Fibroblast of villous mesenchyme (primary cell): ENCODE measurements at places on chromosomes 2 and 18. TPM values are rescaled to one million over a fixed set of nuclear protein-coding genes. Genes with fewer than 3 reads are reported as not detected.

- DNase-seq: peak; percentile 95
These were observed 39.0 kb downstream of the IRS1 start for GRCh38 chr2:226760412-226761194.

DNA sequence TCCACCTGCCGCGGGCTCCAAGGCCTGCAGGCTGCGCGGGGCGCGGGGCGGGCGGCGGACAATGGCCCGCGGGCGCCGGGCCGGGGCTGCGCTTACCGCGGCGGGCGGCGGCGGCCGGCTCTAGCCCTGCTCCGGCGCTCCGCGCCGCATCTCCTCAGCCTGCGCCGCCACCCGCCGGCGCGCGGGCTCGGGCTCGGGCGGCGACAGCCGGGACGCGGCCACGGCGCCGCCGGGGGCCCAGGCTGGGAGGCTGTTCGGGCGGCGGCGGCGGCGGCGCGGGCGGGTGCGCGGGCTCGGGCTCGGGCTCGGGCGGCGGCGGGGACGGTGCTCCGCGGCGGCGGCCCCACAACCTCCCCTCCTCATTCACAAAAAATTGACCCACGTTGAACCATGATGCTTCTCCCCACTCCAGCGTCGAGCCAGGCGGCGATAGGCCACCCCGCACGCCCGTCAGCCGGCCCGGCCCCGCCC lies at the start of gene HDAC4:
Gene HDAC4, minus strand, starts transcription at position 425 of the 471 bp plus-strand sequence. CDS start 48,321 bp downstream, outside the sequence.
- no peak for DNase-seq

The ABCG5 gene
- not detected in 2 replicates for total RNA-seq

DNA sequence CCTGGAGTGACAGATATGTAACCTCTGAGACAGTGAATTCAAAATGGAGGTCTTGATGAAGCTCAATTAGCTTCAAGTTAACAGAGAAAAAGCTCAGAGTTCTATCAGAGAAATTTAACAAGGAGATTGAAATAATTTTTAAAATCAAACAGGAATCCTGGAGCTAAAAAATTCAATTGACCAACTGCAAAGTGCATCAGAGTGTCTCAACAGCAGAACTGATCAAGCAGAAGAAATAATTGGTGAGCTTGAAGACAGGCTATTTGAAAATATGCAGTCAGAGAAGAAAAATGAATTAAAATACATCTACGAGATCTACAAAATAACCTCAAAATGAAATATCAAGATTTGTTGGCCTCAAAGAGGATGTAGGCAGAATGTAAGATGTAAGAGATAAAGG lies 30.4 kb upstream of the BMP10 start:
- DNase-seq: no peak

The SCN2A gene
- total RNA-seq: 2.3 and 11.7 TPM in 2 replicates

The TRPM8 gene
- not detected in 2 replicates for total RNA-seq

DNA sequence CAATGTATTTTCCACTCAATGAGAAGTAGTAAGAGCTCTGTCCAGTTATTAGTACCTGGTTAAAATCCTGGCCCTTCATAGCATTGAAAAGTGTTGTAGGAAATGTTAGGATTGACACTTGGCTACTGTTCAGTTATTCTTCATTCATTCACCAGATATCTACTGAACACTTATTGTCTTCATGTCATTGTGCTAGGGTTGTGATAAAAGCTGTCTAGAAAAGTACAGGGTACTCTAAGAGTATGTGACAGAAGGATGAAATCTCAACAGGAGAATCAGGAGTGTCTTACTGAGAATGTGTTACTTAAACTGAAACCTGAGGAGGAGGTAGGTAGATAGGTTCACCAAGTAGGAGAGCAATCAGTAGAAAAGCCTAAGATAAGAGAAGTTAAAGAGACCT lies 511.8 kb upstream of the RAB12 start:
- no peak for DNase-seq

DNA sequence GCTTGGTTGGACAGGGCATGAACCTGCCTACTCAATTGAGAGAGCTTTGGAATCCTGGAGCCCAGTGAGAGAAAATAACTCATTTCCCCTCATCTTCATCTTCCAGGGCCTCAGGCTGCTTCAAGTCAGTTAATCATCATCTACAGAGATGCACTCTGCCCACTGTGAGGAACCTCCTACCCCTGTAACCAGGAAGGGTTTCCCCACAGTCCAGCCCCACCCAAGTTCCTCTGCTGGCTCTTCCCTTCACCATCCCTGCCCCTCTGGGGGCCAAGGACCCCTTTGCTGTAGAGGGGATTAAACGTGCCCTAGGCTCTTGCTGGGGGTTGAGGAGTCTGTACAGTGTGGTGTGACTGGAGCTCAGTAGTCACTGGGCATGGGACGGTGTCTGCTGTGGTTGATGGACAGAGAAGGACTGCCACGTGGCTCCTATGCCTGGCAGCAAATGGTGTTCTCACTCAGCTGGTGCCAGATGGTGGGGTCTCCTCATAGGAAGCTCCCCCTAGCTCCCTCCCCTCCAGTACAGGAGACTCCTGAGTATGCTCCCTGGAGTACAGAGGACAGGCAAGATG lies 29.5 kb upstream of the LGALSL start:
- DNase-seq: no peak

GRCh38 chr2:160225722-160226121 lies 25.6 kb upstream of the ITGB6 start:
- no peak for DNase-seq

The AGXT gene
- not detected in 2 replicates for total RNA-seq

DNA sequence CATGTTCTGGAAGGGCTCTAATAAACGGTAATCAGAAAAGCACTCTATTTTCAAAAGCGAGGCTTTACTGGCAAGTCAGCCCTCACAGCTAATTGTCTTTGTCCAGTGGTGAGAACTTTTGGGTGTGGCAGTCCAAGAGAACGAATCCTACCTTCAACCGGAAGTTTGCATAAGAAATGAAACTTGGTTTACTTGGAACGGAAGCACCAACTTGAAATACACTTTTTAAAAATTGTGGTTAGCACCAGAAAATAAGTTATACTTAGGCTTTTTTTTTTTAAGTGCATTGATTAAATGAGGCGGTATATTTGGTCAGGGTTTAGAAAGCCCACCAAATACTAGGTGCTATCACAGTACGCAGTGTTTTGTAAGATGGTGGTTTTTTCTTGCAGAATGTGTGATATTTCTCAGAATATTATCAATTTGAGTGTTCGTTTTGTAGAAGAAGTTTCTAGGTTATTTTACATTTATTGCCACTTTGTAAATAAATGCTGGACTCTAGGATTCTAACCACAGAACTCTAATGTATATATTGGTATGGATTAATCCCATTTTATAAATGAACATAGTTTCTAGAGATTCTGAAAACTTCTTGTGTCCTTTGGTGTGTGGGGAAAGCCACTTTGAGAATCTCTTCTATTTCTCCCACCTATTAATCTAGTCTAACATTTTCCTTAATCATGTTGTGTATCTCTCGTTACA lies 1.2 kb downstream of the MYL12A start:
- DNase-seq: peak; percentile 65

GRCh38 chr2:57758686-57759085 lies 287.9 kb upstream of the VRK2 start:
- DNase-seq: no peak

GRCh38 chr2:110755491-110756078 lies 23.2 kb downstream of the ACOXL start:
- peak; percentile 23 for DNase-seq

- DNase-seq: no peak
These were observed 26.3 kb upstream of the COBLL1 start for GRCh38 chr2:164867779-164868397.

The FBXO48 gene
- total RNA-seq: 0.32 and 0.86 TPM in 2 replicates

The KCNG3 gene
- total RNA-seq: under 0.01 TPM in 1 of 2 replicates, not detected in the other

DNA sequence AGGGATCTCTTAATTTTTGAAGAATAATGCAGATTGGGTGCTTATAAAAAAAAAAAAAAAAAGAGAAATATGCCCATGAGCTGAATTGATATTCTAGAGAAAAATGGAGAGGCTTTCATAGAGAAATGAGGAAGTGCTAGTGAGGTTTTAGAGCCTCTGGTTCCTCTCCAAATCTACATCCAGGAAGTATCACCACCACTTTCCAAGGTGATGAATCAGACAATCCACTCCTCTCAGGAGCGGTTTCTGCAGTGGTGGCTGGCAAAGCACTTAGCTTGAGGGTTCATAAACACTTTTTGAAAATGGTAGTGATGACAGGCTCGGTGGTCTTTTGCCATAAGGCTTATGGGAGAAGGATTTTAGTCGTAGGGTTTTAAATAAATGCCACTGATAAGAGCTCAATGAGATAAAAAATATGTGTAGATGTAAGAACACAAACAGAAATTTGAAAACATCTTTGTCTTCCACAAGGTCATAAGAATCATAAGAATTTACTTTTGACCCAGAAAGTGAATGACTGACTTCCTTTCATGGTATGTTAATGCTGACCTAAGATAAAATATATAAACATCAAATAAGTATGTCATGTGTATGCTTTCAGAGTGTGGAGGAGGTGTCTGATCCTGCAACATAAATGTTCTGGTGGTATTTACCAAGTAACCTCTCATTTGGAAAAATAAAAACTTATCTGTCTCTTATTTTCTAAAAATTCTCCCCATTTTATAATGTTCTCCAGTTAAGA lies 42.1 kb upstream of the DSG1 start:
- DNase-seq: no peak

- DNase-seq: no peak
These were observed 8.0 kb upstream of the PDIA6 start for GRCh38 chr2:10820562-10820961.

The MXD1 gene
- 5.2 TPM in 2 replicates for total RNA-seq

DNA sequence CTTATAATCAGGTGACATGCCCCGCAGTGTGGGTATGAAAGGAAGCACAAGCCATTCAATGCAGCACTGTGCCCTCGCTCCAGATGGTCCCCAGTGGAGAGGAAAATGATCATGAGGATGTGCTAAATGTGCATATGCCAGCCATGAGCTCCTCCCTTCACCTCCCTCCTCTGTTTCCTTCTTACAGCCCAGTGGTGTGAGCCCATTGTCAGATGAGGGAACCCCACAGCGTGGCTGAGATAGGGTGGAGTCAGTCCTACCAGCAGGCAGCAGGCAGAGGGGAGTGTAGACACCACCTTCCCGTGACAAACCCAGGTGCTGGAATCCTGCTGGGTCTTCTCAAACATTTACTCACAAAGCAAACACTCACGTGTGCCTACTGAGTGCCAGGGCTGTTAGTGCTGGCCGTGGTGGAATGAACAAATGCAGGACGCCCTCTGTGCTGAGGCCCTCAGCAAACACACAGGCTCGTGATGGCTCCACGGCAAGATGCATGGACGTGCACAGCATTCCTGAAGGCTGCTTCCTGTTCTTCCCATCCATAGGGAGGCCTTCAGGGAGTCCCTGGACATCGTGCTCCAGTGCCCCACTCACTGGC lies 181.7 kb upstream of the TPO start:
- DNase-seq: no peak

GRCh38 chr2:232983669-232984140 lies 29.4 kb downstream of the NGEF start:
- no peak for DNase-seq

- DNase-seq: peak; percentile 78
These were observed 10.9 kb downstream of the GNLY start for GRCh38 chr2:85704800-85705679.

- DNase-seq: no peak
These were observed 65.3 kb downstream of the PRKRA start for GRCh38 chr2:178385595-178386148.
